ENCODE measurements at places on chromosomes 12 and 14. TPM values are rescaled to one million over a fixed set of nuclear protein-coding genes. Genes with fewer than 3 reads are reported as not detected.

DNA sequence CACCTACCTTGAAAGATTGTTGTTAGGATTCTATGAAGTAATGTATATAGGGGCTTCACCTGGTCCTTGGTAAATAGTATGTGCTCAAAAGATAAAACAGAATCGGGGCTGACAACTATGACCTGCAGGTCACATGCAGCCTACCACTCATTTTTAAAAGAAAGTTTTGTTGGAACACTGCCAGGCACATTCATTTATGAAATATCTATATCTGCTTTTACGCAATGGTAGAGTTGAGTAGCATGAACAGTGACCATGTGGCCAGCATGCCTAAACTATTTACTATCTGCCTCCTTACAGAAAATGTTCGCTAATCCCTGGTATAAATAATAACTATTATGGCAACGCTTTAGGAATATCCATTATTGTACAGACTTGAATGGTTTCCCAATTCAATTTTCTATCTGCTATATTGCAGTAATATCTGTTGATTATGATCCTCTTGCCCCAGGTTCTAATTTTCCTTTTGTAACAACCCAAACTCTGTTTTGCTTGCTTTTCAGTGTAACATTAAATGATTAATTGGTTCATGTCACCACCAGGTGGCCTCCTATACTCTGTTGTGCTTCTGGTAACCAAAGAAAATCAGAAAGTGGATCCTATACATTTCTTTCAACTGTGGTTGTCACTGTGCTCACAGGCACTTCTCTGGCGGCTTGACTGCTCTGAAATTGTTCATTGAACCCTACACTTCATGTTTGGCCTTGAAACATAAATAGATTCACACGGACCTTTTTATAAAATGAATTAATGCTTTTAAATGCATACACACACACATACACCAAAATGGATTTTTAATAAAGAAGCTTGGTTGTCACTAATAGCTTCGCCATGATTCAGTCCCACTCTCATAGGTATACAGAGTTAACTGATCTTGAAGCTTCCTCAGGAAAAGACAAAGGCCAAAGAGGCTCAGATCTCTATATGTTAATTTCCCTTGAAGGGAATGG is 227.7 kb upstream of the NPAS3 start:
- no peak for DNase-seq
- no peaks in the 10 kb centered on the region for H3K4me1 ChIP-seq
- no peaks in the 10 kb centered on the region for H3K36me3 ChIP-seq
- H3K4me3 ChIP-seq, result no peak overlapping the region
- H3K27ac ChIP-seq, result no peak overlapping the region
- no peaks in the 10 kb centered on the region for H3K27me3 ChIP-seq

- peaks cover 39% of the 10 kb centered on the region for H3K4me1 ChIP-seq
- no peaks in the 10 kb centered on the region for H3K27me3 ChIP-seq
- H3K27ac ChIP-seq, result peak overlapping the region; percentile 94
- no peaks in the 10 kb centered on the region for H3K36me3 ChIP-seq
- peak overlapping the region; percentile 33 for H3K4me3 ChIP-seq
These were observed 16.0 kb downstream of the FOS start for GRCh38 chr14:75294649-75295033.

Gene RNASE11
- not detected for total RNA-seq

DNA sequence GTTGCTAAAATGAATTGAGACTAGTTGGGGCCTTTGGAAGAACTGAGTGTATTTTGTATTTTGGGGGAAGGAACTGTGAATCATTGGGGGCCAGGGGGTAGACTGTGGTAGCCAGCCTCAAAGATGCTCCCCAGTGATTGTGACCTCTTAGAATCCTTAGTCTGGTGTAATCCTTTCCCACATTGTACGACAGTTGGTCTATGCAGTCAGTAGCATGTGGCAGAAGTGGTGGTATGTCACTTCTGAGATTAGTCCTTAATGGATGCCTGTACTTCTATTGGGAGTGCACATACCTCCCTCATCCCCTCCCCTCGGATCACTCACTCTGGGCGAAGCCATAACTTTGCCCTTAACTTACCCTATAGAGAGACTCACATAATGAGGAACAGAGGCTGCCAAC is 48.0 kb downstream of the USP15 start:
- no peak overlapping the region for H3K4me3 ChIP-seq
- H3K36me3 ChIP-seq, result peaks cover 23% of the 10 kb centered on the region
- H3K27ac ChIP-seq, result no peak overlapping the region
- H3K27me3 ChIP-seq, result no peaks in the 10 kb centered on the region

DNA sequence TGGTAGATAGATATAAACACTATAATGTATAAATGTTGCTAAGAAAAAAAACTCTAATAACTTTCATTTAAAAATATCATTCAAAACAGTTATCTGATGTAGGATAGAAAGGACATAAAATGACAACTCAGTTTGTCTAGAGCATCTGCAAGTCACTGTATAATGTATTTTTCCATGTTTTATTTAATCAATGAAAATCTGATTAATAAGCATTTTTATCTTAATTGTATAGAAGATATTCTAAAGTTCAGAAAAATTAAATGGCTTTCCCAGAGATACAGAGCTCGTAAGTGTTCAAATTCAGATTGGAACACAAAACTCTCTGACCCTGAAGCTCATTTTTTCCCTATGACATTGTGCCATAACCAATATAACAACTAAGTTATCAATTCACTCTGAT is 295.9 kb upstream of the DCN start:
- no peaks in the 10 kb centered on the region for H3K27me3 ChIP-seq
- no peaks in the 10 kb centered on the region for H3K4me1 ChIP-seq
- no peak for DNase-seq
- H3K36me3 ChIP-seq, result no peaks in the 10 kb centered on the region
- no peak overlapping the region for H3K27ac ChIP-seq
- no peak overlapping the region for H3K4me3 ChIP-seq

- no peaks in the 10 kb centered on the region for H3K4me1 ChIP-seq
- H3K27ac ChIP-seq, result no peak within 1 kb of the TSS
- DNase-seq, result peak; percentile 42
These were observed at the start of gene SLC6A13 for GRCh38 chr12:262817-263216. Gene SLC6A13, minus strand, starts transcription at chr12:262836. Its CDS starts 2,784 bp downstream, at chr12:260052.

Gene OVCH1
- total RNA-seq, result 1.9 TPM

DNA sequence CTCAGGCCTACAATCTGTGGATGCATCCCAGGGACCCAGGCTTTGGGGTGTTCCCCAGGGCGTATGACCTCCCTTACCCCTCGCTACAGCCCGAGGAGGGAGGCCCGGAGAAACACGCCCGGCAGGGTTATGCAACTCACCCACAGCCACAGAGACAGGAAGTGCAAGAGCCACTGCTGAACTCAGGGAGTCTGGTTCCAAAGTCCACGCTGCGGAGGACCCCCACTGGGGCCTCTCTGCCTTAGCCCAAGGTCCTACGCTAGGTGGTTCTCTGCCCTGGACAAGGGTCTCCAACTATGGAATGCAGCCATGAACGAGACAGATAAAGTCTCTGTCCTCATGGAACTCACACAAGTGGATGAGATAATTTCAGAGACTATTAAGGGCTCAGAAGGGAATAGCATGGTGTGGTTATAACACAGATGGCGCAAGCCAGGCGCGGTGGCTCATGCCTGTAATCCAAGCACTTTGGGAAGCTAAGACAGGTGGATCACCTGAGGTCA is 11.3 kb downstream of the SCARB1 start:
- peaks cover 31% of the 10 kb centered on the region for H3K4me1 ChIP-seq
- DNase-seq, result no peak
- H3K36me3 ChIP-seq, result no peaks in the 10 kb centered on the region
- no peaks in the 10 kb centered on the region for H3K27me3 ChIP-seq
- no peak overlapping the region for H3K4me3 ChIP-seq

DNA sequence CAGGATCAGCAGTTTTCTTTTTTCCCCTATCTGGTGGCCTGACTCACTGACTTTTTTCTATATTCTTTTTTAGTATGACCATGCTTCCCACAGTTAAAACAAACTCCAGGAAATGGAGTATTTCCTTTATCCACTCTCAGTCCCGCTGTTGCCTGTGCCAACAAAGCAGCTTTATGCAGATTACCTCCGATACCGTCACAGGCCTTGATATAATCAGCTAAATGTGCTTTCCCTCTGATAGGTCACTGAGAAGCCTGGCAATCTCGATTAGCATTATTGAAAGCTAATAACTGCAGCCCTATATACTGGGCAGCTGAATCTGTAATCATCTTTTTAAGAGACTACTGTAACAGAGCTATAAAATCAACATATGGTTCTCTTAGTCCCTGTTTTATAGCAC is 243.6 kb downstream of the KIF21A start:
- no peaks in the 10 kb centered on the region for H3K4me1 ChIP-seq
- H3K27ac ChIP-seq, result no peak overlapping the region
- H3K4me3 ChIP-seq, result no peak overlapping the region
- H3K27me3 ChIP-seq, result no peaks in the 10 kb centered on the region

Data from upper lobe of left lung (tissue), 6 donors.